Vagina (tissue), 2 donors: ENCODE measurements at places on chromosomes 12 and 14.

DNA sequence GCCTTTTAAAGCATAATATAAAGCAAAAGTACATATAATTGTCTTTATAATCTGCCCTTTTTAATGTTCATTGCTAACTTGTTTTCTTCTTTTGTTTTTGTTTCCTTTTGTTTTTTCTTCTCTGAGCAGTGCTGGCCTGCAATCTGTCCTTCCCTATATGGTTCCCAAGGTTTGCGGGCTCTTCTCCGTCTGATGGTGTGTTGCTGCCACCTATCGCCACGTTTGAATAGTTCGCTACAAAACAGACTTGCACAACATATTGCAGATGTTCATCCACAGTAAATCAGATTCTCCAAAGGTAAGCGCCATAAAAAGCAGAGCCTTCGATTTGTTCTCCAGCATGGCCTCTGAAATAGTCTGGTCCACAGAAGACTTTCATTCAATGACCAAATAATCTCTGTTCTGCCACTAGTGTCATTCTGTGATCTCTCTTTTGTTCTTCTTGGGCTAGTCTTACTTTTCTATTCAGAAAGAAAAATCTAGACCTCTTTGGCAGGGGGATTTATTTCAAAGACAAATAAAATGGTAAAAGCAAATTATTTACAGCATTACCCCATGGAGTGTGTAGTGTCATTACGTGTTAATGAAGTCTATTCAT is 33.5 kb downstream of the C12orf50 start:
- no peak overlapping the region for H3K27ac ChIP-seq
- H3K27me3 ChIP-seq, result no peaks in the 10 kb centered on the region
- no peak overlapping the region for H3K4me3 ChIP-seq
- H3K4me1 ChIP-seq, result no peaks in the 10 kb centered on the region
- H3K36me3 ChIP-seq, result no peaks in the 10 kb centered on the region
- DNase-seq, result no peak

DNA sequence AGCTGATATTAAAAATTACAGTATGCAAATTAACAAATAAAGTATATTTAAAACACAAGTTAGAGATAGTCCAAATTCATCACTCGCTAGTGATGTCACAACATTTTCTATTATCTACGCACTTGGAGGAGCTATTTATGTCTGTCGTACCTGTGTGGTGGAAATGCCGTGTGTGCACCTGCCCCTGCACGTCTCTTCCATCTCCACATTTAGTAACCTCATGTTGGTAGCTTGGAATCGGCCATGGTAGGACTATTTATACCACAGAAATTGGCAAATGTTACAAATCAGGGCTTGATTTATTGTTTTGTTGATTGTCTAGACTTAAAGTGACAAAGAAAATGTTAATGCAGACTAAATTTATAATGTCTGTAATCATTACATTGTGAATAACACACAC is 62.6 kb upstream of the NTF3 start:
- H3K36me3 ChIP-seq, result no peaks in the 10 kb centered on the region
- no peak overlapping the region for H3K4me3 ChIP-seq
- no peak for DNase-seq
- no peaks in the 10 kb centered on the region for H3K4me1 ChIP-seq
- no peaks in the 10 kb centered on the region for H3K27me3 ChIP-seq

DNA sequence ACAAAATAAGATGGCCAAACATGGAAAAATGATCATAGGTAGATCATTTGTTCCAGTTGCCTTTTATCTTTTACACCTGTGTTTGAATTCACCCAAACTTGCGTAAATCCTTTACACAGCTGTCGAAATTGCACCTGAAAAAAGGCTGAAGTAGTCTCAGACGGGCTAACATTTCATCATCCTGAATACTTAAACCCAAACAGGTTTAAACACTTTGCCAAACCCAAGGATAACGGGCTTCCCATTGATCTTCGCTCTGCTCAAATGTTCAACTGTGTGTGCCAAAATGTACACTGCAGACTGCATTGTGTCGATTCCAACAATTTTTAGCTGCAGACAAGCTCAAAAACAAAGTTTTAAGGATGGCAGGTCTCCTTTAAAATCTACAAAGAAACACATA is 288.7 kb upstream of the DDHD1 start:
- H3K4me3 ChIP-seq, result no peak overlapping the region
- H3K36me3 ChIP-seq, result no peaks in the 10 kb centered on the region
- H3K4me1 ChIP-seq, result no peaks in the 10 kb centered on the region
- H3K27ac ChIP-seq, result no peak overlapping the region
- H3K27me3 ChIP-seq, result no peaks in the 10 kb centered on the region
- DNase-seq, result no peak

- no peak for DNase-seq
- H3K4me1 ChIP-seq, result peaks cover 34% of the 10 kb centered on the region
- H3K27me3 ChIP-seq, result no peaks in the 10 kb centered on the region
- H3K27ac ChIP-seq, result no peak overlapping the region
- H3K4me3 ChIP-seq, result peak overlapping the region; percentile 46
- H3K36me3 ChIP-seq, result no peaks in the 10 kb centered on the region
Observed at GRCh38 chr12:107320929-107321631, 227.7 kb upstream of the CRY1 start.

GRCh38 chr14:91269076-91269991 is 24.8 kb upstream of the GPR68 start:
- H3K27ac ChIP-seq, result no peak overlapping the region
- H3K4me1 ChIP-seq, result peaks cover 23% of the 10 kb centered on the region
- no peak for DNase-seq
- no peaks in the 10 kb centered on the region for H3K27me3 ChIP-seq
- no peaks in the 10 kb centered on the region for H3K36me3 ChIP-seq

GRCh38 chr12:85681333-85681732 is 154.9 kb downstream of the RASSF9 start:
- H3K4me1 ChIP-seq, result no peaks in the 10 kb centered on the region
- H3K4me3 ChIP-seq, result no peak overlapping the region
- H3K36me3 ChIP-seq, result no peaks in the 10 kb centered on the region

DNA sequence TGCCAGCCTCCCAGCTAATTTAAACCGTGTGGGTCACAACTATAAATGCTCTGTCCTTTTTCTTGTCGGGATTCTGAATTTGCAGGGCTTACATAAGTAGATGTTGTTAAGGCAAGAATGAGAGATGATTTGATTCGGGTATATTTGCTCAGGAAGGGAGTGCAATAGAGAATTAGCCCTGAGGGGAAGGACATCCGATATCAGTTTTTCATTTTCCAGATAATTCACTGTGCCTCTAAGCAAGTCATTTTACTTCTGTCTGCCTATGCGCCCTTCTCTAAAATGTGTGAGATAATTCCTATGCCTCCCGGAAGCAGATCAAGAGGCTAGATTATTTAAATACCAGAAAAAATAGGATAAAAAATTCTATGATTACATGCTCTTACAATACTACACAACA is 300.5 kb downstream of the RMST start:
- DNase-seq, result no peak
- no peaks in the 10 kb centered on the region for H3K4me1 ChIP-seq
- H3K36me3 ChIP-seq, result no peaks in the 10 kb centered on the region
- H3K27ac ChIP-seq, result no peak overlapping the region
- H3K4me3 ChIP-seq, result no peak overlapping the region

DNA sequence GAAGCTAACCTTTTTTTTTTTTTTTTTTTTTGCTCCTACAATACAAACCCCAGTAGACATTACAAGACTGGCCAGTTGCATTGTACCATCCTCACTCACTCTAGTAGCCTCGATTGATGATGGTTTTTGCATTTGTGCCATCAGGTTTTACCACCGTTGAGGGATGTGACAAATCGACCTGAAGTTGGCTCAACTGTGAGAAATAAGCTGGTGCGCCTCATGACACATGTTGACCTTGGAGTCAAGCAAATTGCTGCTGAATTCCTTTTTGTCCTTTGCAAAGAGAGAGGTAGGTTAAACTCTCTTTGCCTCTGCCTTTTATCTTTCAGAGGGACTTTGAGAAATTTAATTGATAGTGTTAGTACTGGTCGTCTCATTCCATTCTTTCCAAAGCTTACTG is 76.8 kb downstream of the RIC8B start:
- no peaks in the 10 kb centered on the region for H3K4me1 ChIP-seq
- no peaks in the 10 kb centered on the region for H3K36me3 ChIP-seq
- no peak for DNase-seq
- no peaks in the 10 kb centered on the region for H3K27me3 ChIP-seq
- no peak overlapping the region for H3K4me3 ChIP-seq

DNA sequence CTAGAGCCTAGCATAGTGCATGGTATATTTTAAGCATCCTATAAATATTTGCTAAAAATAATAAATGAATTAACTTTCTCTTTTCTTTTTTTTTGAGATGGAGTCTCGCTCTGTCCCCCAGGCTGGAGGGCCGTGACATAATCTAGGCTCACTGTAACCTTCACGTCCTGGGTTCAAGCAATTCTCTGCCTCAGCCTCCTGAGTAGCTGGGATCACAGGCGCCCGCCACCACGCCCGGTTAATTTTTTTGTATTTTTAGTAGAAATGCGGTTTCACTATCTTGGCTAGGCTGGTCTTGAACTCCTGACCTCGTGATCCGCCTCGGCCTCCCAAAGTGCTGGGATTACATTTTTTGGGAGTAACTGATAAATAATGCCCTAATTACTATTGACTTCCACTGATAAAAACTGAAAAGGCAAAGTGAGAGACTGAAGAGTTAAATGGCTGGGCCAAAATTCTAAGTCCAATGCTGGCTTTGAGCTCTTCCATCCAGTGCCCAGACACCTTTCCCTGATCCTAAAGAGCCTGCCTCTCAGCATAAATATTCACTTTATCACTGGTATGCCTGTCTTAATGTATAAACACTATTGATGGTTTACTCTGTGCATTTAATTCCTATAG is 213.0 kb upstream of the KRR1 start:
- H3K4me1 ChIP-seq, result peaks cover 52% of the 10 kb centered on the region
- H3K4me3 ChIP-seq, result no peak overlapping the region
- peak overlapping the region; percentile 31 for H3K27ac ChIP-seq
- no peaks in the 10 kb centered on the region for H3K27me3 ChIP-seq
- DNase-seq, result no peak

DNA sequence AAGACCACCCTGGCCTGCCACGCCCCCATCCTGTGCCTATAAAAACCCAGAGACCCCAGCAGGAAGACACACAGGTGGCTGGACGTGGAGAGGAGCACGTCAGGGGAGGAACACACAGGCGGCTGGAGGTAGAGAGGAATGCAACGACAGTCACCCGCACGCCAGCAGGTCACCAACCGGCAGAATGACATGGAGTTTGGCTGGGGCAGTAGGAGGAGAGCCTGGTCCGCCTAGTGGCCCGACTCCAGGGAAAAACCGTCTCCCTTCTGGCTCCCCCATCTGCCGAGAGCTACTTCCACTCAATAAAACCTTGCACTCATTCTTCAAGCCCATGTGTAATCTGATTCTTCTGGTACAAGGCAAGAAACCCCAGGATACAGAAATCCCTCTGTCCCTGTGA is 62.7 kb upstream of the KCNH3 start:
- no peaks in the 10 kb centered on the region for H3K36me3 ChIP-seq
- no peak overlapping the region for H3K4me3 ChIP-seq
- DNase-seq, result no peak
- H3K27me3 ChIP-seq, result no peaks in the 10 kb centered on the region
